Activated CD8-positive, alpha-beta memory T cell treated with anti-CD3 and anti-CD28 coated beads, Interleukin-2, amount 10 ng/mL, durations not matched to agents 7 days and 5 days (primary cell): ENCODE measurements at places on chromosomes 12 and 14. TPM values are rescaled to one million over a fixed set of nuclear protein-coding genes. Genes with fewer than 3 reads are reported as not detected.

- DNase-seq: no peak
Observed at GRCh38 chr12:112153181-112153892, 28.0 kb downstream of the TRAFD1 start.

DNA sequence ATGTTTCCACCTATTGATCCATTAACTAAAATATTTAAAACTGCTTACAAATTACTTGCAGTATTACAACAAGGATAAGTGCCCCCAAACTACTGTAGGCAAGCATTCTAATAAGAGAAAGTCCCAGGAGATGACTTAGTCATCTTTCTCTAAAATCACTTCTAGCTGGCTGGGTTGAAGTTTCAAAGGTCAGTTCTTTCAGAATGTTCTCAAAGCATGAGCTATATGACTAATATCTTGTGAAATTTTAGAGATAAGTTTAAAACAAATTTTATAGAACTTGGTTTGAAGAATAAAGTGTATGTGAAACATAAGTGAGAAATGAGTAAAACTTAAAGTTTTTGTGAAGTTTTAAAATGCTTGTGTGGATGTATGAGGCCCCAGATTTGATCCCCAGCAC is 24.3 kb upstream of the OR6J1 start:
- DNase-seq: no peak

GRCh38 chr12:86712425-86712843 is 456.2 kb upstream of the MGAT4C start:
- DNase-seq: no peak

- no peak for DNase-seq
Observed at GRCh38 chr12:123928274-123928865, 44.3 kb downstream of the CCDC92 start.

DNA sequence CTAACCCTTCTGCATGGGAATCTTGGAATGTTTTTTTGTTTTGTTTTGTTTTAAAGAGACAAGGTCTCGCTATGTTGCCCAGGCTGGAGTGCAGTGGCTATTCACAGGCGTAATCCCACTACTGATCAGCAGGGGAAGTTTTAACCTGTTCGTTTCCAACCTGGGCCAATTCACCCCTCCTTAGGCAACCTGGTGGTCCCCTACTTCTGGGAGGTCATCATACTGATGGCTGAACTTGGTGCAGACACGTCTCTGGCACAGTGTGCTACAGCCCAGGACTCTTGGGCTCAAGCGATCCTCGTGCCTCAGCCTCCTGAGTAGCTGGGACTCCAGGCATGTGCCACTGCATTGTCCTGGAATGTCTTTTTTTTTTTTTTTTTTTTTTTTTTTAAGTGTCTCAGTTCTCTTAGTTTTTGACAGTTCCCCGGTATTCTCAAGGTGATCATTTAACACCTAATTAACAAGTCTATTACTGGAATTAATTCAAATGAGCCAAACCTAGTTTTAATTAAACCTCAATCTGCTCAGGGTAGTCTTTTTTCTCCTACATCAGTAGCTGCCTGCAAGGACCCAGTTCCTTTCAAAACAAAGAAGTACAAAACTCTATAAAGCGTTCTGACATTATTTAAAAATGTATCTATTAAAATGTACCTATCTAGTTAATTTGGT is 49.0 kb upstream of the ISM2 start:
- DNase-seq: no peak

- peak; percentile 49 for DNase-seq
Observed at GRCh38 chr12:52566847-52567291, 6.8 kb downstream of the KRT74 start.

DNA sequence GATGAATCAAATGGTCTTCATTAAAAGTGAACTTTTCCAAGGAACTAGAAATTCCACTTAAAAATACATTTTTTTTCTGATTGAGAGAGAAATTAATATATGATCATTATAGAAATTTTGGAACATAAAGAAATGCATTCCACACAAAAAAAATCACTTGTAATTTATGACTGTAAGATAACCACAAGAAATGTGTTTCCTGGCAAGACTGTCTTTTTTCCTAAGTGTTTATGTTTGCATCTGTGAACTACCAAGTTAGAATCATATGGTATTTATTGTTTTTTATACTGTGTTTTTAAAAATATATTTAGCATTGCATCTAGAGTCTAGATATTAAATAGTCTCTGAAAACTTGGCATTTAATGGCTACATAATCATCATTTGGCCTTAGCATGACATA is 726.8 kb downstream of the BCL11B start:
- DNase-seq: no peak

DNA sequence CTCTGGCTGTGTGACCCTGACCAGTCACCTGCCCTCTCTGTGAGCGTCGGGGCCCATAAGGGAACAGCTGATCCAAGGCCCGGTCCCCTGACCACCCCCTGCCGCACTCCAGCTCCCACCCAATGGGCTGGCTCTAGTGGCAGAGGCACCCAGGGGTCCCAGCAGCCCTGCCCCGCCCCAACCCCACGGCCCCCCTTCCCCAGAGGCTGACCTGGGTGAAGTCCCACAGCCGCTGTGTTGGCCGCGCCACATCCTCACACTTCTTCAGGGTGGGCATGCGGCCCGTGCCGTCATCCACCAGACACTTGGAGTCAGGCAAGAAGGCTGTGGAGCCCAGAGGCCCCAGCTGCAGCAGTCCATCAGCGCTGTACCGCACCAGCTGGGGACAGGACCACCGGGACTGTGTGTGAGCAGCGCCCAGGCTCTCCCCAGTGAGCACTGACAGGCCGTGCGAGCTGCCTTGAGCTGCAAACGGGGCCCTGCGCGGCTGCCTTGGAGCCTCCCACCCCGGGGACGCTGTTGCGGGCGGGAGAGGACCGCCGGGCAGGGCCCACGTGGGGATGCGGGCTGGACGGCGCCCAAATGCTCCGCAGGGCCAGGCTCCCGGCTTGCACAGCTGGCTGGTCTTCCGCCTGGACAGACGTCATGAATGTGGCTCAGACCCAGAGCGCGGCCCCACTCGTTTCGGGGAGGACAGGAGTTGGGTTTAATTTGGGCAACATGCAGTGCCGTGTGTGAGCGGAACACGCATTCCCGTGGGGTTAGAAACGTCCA is 53.5 kb downstream of the NOC4L start:
- no peak for DNase-seq

DNA sequence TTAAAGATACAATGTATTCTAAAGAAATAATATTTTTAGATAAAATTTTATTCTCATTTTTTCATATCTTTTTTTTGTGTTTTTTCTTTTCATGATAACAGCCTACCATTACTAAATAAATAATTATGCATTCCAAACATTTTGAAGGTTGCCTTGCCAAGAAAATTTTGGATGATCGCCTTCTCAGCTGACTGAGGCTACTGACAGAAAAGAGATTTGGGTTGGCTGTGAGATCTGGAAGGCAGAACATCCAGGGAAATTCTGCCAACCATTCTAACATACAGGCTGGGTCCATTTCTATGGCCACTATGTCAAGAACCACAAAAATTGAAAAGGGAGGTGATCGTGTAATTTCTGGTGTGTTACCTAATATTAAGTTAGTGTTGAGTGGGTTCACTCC is 48.1 kb downstream of the GALNT8 start:
- no peak for DNase-seq

The PRH2 gene
- not detected for total RNA-seq

The CELA1 gene
- total RNA-seq: not detected

The PARPBP gene
- 27.2 TPM for total RNA-seq

The RIC8B gene
- 15.0 TPM for total RNA-seq

The TMTC1 gene
- 0.07 TPM for total RNA-seq

The ISCU gene
- 86.9 TPM for total RNA-seq

The PIANP gene
- not detected for total RNA-seq
